ENCODE measurements at places on chromosomes 12 and 14. TPM values are rescaled to one million over a fixed set of nuclear protein-coding genes. Genes with fewer than 3 reads are reported as not detected.

- no peak for DNase-seq
Measured at GRCh38 chr14:31926123-31926522, 151.0 kb upstream of the ARHGAP5 start.

- no peak for DNase-seq
Measured at GRCh38 chr14:71481021-71481654, 451.1 kb upstream of the RGS6 start.

- no peak for DNase-seq
Measured at GRCh38 chr12:119016715-119017114, 35.4 kb downstream of the SRRM4 start.

DNA sequence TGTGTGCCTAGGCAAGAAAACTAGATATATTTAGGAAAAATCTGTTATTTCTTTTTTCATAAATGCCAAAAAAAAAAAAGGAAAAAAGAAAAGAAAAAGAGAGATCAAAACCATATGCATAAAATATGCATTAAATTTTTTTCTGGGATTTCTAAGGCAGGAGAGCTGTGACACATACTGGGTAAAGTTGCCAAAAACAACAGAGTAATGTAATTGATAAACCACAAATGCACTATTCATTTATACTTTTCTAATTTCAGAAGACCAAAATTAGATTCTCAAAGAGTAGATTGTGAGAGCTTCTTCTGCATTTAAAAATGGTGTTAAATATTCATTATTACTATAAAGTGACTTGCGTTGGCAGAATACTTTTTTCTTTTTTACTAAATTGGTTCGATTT lies 673.8 kb upstream of the MGAT4C start:
- DNase-seq, result no peak

DNA sequence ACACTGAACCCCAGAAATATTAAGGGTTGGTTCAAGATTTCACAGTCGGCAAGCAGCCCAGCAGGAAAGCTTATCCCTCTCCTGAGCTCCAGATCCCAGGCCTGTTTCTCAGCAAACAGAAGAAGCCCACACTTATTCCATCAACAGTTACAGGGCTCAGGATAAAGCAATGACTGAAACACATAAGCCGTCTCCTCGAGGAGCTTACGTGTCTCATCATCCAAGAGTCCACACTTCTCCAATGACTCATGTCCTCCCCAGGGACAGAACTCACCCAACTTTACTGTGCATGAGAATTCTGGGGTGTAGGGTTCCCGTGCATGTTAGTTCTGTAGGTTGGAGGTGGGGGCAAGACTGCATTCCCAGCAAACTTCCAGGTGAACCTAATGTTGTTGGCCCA lies 31.2 kb downstream of the GSC start:
- no peak for DNase-seq

- DNase-seq, result no peak
Measured at GRCh38 chr14:58876608-58877007, 238.8 kb downstream of the DACT1 start.

- DNase-seq, result no peak
Measured at GRCh38 chr14:31895206-31895605, 181.9 kb upstream of the ARHGAP5 start.

DNA sequence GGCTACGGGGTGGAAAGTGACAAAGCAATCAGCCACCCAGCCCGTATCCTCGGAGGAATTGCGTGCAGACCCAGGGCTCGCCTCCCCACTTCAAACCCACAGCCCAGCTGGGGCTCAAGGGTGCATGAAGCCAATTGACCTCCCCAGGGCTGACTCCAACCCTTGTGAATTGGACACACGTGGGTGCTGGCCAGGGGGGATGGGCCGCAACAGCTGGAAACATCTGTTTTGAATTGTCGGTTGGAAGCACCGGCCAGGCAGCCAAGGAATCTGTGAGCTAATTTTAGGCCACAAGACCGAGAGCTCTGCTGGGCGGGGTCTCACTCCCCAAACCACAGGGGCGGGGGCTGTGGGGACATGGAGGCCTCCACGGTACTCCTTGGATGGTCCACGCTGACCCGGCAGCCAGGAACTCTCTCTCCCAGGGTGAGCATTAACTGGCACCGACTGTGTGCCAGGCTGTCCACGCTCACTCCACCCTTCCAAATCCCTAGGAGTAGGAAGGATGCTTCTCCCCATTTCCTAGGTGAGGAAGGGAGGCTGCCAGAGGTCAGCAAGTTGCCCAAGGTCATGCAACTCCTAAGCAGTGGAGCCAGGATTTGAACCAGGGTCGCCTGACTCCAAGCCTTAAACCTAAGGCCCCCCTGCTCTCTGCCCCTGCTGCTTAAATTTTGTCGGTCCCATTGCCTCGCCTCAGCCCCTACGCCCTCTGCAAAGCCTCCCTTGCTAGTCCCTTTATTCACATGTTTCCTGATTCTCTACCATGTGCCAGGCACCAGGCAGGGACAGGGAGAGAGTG lies 11.9 kb upstream of the TMEM119 start:
- DNase-seq, result peak; percentile 77

DNA sequence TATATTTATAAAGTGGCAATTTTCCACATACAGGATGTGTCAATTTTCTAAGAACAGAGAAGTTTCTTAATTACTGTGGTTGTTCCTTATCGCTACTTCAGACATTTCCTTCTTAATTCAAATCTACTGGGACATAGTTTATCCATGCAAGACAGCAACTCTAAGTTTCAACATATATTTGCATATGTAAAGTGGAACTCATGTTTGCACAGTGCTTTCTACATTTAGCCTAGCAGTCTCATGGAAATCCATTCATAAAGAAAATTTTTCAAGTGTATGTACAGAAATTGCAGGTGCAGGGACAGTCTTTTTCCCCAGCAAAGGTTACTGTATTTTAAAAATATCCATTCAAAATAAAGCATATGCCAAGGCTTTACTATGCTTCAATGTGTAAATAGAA lies 956.7 kb upstream of the SEL1L start:
- DNase-seq, result no peak

GRCh38 chr12:51428256-51428655 lies 3.6 kb downstream of the SLC4A8 start:
- no peak for DNase-seq

DNA sequence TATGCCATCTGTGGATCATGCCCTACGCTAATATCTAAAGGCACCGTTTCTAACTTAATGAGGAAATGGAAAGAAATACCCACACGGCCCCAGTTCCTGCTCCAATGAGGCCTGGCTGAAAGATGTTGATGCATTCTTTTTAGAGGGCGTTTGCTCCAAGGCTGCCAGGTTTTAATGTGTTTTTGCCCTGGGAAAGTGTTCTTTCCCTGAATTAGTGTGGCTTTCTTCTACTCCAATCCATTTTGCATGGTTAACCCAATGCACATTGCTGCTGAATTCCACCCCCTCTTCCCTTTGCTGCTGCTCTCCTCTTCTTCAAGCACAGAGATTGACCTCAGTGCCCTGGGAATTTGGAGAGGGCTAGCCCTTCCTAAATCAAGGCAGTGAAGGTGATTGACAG lies 1.1 kb downstream of the MYF5 start:
- DNase-seq, result no peak

DNA sequence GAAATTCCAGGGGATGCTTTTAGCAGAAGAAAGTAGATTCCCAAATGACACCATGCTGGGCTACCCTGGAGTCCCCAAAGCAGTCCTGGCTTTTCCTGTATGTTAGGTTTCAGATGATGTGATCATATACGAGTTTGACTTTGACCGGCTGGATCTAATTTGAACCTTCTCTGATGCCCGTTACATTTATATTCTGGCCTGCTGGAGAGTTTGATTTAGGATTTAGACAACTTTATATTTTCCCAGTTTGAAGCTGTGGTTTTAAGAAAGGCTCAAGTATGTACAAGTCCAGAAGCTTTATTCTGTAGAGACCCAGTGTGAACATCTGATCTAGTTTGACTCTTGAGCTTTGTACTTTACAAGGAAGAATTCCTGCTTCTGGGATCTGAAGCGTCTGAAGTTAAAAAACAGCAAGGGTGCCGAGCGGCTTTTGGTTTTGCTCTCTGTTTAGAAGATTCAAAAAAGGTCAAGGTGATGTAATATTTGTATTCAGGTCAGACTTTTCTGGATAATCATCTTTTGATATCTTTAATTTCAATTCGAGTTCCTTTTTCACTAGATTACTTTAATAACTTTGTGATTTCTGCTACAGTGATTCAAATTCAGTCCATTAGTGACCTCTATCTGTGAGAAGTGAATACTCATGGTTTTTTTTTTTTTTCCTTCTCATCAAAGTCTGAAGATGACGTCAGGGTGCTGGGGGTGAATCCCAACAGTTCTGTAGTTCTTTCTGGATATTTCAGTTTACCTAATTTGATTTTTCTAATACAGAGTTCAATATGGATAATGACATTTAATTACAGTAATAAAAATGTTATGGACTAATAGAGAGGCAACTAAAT lies 6.3 kb downstream of the FLRT2 start:
- no peak for DNase-seq

DNA sequence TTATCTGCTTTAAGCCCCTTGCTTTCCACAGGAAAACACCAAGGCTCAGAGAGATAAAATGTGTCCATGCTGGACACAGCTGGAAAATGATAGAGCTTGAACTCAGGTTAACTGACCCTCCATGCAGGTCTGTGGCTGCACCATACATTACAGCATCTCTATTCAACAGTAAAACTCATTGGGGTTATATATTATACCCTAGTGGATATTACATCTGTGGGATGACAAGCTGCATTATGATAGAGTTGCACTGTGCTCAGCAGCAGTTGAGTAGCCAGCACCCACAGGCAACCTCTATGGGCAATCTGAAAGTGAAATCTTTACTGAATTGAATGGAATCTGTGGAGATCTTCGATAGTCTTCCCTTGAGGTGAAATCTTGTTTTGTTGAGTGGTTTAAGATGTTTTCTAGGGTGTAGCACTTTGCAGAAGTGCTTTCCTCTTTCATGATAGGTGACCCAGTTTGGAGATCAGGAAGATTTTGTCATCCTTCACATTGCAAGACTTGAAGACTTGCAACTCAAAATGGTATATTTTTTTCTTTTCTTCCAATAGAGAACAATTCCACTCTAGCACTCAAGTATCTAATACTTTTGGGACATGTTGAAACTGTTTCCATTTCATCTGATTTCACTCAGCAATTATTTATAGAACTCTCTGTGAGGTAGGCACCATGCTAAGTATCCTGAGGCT lies 389.2 kb downstream of the RAD51B start:
- no peak for DNase-seq

- DNase-seq, result no peak
Measured at GRCh38 chr12:68613209-68613904, 2.7 kb downstream of the RAP1B start.

- no peak for DNase-seq
Measured at GRCh38 chr12:46124132-46124847, 133.9 kb upstream of the SCAF11 start.

DNA sequence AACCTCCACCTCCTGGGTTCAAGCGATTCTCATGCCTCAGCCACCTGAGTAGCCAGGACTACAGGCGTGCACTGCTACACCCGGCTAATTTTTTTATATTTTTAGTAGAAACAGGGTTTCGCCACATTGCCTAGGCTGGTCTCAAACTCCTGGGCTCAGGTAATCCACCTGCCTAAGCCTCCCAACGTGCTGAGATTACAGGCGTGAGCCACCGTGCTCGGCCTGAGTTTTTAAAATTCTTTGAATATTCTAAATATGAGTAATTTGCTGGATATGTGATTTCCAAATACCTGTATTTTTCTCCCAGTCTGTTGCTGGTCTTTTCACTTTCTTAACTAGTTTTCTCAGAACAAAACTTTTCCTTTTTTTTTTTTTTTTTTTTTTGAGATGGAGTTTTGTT lies 27.4 kb downstream of the GIT2 start:
- DNase-seq, result no peak

GRCh38 chr14:26163761-26164160 lies 434.1 kb downstream of the NOVA1 start:
- no peak for DNase-seq

GRCh38 chr14:29102996-29103395 lies 336.4 kb downstream of the FOXG1 start:
- DNase-seq, result no peak

DNA sequence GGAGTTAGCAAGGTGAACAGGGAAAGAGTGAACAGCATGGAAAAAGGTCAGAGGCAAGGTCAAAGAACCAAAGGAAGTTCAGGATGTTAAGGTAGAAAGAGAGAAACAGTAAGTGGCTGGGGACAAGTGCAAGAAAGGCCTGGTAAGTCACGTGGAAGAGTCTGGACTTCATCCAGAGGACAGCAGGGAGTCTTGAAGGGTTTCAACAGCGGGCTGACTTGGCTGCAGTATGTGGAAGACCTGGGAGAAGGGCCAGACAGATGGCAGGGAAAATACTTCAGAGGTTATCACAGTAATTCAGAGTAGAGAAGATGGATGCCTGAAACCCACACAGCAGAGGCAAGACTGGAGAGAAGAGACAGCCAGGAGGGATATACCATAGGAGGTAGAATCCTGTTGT lies 34.0 kb downstream of the CIT start:
- no peak for DNase-seq

- no peak for DNase-seq
Measured at GRCh38 chr14:61145034-61145902, 135.9 kb downstream of the TMEM30B start.

DNA sequence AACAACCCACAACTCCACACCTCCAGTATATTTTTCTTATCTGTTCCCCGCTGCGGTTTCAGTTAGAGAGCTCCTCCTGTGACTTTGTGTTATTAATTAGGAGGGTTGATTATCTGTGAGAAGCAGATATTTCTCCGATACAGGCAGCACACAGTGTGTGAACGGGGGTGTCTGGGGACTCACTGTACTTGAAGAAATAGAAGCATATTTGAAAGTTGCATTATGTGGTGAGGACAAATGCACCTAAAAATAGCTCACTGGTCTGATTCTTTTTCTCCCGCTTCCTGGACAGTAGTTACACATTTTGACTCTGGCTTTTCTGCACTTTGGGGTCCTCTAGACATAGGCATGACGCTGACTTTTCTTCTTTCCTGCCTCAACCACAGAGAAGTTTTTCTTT lies 277.7 kb downstream of the VRK1 start:
- no peak for DNase-seq

DNA sequence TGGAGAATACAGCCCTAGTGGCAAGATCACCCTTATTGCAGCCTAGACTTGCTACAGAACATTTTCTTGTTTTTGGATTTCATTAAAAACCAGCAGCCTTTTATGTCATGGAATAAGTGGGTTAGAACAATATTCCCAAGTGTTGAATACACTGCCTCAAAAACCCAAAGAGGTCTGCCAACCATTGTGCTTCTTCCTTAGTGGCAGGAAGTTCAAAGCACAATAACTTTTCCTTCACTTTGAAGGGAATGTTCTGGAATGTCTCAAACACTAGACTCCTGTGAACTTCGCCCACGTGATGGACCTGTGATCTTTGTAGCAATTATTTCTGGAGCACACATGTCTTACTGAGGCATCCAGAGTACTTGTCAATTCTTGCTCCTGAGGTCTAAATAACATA lies 8.5 kb downstream of the SLC17A8 start:
- DNase-seq, result no peak

- no peak for DNase-seq
Measured at GRCh38 chr14:99117671-99118045, 154.3 kb downstream of the BCL11B start.

GRCh38 chr14:61584331-61584741 lies 111.0 kb upstream of the HIF1A start:
- DNase-seq, result no peak

GRCh38 chr12:67609226-67609870 lies 39.2 kb upstream of the DYRK2 start:
- DNase-seq, result no peak

The PRIMA1 gene
- 5.9 TPM for total RNA-seq

The TAS2R30 gene
- total RNA-seq, result 11.8 TPM

The LRRIQ1 gene
- total RNA-seq, result 3.2 TPM

The ADGRD1 gene
- 80.2 TPM for total RNA-seq

All from ureter (tissue), 1 donor.